ENCODE measurements at places on chromosomes 11 and 22.

DNA sequence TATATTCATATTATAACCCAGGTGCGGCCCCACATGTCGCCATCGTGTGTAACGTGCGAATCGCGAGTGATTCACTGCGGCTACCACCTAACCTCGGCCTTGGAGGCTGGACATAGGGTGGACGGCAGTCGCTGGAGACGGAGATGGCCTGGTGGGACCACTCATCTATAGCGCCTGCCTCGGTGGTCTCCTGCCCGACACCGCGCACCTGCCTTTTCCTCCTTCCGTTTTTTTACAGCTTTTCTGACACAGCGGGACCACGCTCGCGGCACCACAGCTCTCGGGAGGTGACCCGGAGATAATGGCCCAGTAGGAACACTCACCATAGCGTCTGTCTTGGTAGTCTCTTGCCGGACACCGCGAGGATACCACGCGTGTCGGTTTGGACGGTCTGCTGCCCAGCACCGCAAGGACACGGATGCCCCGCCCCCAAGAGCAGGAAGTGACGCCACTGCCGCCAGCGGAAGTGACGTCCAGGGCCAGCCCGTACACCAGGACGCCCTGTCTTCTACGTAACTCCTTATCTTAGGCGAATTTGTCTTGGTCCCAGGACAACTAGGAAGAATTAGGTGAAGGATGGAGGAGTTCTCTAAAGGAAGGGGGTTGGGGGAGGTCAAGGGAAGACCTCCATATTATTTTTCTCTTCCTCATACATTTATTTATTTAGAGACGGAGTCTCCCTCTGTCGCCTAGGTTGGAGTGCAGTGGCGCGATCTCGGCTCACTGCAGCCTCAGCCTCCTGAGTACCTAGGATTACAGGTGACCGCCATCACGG is 6.4 kb downstream of the SNU13 start:
- peak; percentile 82 for DNase-seq

- no peak for DNase-seq
These were observed 6.7 kb downstream of the CSNK2A3 start for GRCh38 chr11:11346303-11346702.

- no peak for DNase-seq
These were observed 36.2 kb upstream of the PAK1 start for GRCh38 chr11:77510095-77510494.

- peak; percentile 65 for DNase-seq
These were observed 759 bp downstream of the AP2A2 start for GRCh38 chr11:926341-926916.

DNA sequence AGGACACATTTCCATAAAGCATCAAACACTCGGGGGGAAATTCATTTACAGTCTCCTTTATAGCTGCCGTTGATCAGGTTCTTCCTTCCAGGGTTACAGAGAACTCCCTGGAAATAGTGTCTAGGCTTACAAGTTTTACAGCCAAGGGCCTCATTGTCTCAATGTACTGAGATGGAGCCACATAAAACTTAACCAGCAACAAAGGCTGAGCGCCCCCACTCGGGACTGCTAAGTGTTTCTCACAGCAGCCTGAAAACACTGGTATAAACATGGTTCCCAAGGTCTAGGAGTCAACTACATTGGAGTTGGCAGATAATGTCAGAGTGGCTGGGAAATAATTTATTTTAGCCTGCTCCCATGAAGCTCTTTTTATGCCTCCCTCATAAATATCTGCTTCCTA is 686.2 kb downstream of the OPCML start:
- no peak for DNase-seq

GRCh38 chr11:96339706-96340554 is 3.1 kb downstream of the MAML2 start:
- DNase-seq = no peak

- DNase-seq = no peak
These were observed 198.4 kb upstream of the NARS2 start for GRCh38 chr11:78773077-78773476.

DNA sequence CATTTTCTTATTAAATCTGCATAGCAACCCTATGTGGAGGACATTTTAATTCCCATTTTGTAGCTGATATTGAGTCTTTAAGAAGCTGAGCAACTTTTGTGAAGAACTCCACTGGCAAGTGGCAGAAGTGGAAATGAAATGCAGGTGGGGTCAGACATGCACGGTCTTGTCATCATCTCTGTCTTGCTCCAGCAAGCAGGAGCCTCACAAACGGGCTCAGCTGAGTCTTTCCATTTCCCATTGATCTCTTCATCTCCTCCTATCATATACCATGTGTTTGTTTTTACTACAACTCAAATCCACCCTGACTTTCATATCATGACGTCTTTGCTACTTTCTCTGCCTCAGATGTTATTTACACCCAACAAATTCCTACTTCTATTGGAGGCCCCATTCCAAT is 97.9 kb upstream of the TENM4 start:
- no peak for DNase-seq

DNA sequence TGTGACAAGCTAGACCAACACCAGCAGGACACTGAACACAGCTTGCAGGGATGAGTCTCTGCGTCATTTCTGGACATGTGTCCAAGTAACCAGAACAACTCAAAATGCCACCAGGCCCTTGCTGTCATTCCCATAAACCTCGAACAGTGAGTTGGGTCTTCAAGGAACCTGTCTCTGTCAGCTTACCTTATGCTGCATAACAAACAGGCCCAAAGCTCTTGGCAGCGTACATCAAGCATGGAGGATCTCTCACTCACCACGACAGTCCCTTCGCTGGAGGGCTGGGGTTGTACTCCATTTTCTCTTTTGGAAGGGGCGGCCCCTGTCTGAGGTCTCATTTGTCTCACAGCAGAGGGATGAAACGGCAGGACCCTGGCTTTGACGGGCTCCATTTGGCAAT is 6.8 kb downstream of the CDKN1C start:
- no peak for DNase-seq

- DNase-seq = peak; percentile 83
These were observed at the start of gene ARHGEF17 for GRCh38 chr11:73308003-73308960. TSS of gene ARHGEF17 (plus strand) at chr11:73308276. CDS start at chr11:73308639, 363 bp downstream.

DNA sequence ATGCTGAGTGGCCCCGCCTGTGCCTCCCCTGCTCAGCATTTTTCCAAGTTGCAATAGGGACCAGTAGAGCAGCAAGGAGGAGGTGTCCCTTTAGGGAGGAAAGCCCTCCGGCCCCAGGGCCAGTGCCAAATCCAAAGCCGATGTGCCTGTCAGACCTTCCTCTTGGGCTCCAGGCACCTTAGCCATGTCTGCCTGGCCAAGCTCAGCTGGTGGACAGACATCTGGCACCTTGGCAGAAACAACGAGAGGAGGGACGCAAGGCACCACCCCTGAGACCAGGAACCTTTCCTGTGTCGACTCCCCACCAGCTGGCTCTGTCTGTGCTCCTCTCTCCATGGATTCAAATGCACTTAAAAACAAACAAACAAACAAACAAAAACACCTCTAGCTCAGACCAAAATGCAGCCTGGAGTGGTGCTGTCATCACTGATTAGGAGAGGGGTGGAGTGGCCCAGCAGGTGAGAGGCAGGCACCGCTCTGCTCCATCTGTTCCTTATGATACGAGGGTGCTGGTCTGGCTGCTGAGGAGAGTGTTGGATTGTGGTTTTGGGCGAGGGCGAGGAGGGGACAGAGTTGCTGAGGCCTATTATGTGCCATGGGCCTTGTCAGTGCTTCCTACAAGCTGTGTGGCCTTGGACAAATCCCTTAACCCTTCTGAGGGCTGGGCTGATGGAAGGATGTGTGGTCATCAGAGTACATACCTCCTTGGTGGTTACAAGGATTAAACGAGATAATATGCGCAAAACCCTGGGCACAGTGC is 46.2 kb downstream of the TP53I11 start:
- no peak for DNase-seq

DNA sequence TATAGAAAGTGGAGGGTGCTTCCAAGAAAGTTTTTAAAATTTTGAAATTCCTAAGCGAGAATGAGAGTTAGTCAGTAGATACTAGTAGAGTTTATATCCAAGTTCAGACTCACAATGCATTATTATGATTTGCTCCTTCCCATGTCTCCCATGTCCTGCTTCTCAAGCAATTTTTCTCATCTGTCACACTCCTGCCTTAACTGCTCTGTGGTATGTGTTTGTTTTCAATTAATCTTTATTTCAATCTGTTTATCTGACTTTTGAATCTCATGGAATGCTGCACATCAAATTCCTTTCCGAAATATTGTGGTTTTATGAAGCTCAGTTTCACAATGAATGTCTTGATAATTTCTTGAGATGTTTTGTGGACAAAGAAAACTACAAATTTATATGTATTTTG is 18.1 kb downstream of the THY1 start:
- peak; percentile 44 for DNase-seq

DNA sequence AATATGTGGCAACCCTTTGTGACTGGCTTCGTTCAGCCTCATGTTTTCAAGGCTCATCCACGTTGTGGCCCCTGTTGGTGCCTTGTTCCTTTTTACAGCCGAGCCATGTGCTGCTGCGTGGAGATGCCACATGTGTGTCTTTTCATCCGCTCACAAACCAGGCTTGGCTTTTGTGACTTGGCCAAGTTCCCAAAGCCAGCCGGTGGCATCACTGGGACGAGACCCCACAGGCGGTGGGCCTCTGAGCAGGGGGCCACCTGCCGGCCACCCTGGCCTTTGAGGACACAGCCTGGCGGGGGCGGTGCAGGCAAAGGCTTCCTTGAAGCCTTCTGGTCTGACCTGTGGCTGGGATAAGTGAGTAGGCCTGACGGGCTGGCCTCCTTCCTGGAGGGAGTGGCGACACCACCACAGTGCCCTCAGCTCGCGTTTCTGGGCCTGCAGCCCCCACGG is 10.5 kb downstream of the GRK2 start:
- peak; percentile 24 for DNase-seq

DNA sequence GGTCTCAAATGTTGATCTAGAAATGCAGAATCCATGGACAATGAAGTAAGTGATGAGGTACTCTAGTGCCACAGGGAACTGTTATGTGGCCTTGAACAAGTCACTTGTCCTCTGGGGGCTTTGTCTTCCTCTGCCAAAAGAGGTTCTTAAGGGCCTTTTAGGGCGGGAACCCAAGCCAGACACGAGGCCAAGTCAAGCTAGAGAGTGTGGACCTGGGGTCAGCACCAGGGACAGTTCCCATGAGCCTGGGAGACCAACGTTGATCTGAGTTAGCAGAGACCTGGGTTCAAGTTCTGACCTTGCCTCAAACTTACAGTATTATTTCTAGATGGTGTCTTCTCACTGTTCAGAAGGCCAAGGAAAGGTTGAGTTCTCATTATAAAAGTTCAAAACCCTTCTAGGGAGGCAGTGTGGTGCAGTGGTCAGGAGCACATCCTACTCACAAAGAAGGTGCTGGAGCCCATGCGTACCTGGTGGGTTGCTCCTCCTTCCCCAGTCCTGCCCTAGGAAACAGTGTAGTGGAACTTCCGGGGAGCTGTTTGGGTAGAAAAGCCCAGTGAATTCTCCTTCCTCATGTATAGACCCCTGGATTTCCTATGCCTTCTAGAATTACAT is 121.5 kb downstream of the CHST1 start:
- DNase-seq = peak; percentile 25

DNA sequence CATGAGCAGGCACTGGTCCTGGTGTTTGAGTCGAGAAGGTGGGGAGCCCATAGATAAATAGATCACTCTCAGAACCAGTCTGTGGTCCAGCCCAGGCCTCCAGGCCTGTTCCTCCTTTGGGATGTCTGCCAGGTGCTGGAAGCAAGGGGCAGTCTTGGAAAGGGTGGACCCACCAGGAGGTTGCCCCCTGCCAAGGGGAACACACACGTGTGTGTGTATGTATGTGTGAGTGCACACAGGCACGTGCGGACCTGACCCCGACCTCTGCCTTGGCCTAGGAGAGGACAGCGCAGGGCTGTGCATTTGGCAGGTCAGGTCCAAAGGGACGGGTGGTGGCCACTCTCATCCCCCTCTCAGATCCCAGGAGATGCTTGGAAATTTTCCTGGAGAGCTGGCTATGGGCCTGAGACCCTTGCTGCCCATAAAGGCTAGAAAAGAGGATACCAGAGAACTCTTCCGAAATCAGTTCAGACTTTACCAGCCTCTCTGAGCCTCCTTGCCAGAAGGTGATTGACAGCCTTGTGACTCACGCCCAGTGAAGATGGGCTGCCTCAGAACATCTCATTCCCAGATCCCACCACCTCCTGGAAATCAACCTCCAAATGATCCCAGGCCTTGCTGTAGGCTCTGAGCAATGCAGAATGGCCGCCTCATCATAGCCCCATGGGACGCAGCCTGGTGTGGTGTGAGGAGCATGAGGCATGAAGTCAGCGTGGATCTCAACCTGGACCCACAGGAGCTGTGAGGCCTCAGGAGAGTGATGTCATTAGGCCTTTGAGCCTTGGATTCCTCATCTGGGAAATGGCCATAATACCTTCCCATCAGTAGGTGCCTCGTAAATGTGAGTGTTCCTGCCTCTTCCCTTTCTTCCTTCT is 24.0 kb upstream of the CREB3L1 start:
- DNase-seq = peak; percentile 82

DNA sequence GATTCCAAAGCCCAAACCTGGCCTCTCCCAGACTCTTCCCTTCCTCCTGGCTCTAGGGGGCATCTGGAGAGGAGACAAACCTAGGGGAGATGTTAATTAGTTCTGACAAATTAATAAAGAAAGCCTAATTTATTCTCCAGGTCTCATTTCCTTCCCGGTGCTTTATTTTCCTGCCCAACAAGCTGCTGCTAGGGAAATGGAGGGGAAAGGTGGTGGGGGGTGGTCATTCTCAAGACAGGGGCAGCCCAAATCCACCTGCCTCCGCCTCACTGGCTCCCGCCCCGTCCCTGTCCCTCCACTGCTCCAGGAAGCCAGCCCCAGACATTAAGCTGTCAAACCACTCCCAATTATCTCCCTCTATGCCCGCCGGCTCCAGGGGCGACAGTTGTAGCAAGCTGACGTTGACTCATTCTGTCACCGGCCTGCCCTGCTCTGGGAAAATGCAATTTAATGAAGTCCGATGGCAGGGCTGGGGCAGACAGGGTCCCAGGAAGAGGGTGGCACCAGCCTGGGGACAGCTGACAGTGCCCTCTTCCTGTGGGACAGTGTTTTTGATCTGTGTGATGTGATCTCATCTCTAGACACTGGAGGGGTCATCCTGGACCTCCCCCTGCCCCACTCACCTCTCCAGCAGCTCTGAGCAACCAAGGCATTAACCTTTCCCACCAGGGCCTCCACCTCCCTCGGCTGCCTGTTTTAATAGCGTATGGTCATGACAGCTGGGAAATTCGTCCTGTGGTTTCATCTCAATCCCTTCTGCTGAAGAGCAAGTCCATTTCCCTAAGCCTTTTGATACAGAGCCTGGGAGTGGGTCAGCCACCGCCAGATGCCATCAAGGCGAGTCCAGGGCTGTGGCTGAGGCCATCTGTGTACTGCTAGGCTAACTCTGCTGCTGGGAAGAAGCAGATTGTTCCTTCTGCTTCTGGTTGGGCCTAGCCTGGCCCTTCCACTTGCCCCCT is 27.1 kb downstream of the NECTIN1 start:
- DNase-seq = peak; percentile 65
